Calu3 (cell line): ENCODE measurements at places on chromosomes 2 and 18.
A peak's percentile ranks its signal among the peaks of the same experiment; 100 is the strongest.

DNA sequence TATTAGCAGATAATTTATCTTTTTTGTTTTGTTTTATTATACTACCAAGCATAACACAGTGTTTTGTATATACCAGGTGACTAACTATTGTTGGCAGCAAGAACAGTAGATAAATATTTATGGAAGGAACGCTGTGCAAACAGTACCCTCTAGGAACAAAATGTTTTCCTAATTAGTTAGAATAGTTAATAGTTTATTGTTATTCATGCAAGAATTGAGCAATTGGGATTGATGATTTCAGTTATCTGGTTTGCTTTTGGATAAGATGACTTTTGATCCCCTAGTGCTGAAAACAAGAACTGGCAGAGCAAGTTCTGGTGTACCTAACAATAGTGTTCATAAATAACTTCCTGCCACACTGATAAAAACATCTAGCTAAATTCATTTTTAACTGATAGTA, 323.3 kb downstream of the TGIF1 start:
- DNase-seq: no peak

DNA sequence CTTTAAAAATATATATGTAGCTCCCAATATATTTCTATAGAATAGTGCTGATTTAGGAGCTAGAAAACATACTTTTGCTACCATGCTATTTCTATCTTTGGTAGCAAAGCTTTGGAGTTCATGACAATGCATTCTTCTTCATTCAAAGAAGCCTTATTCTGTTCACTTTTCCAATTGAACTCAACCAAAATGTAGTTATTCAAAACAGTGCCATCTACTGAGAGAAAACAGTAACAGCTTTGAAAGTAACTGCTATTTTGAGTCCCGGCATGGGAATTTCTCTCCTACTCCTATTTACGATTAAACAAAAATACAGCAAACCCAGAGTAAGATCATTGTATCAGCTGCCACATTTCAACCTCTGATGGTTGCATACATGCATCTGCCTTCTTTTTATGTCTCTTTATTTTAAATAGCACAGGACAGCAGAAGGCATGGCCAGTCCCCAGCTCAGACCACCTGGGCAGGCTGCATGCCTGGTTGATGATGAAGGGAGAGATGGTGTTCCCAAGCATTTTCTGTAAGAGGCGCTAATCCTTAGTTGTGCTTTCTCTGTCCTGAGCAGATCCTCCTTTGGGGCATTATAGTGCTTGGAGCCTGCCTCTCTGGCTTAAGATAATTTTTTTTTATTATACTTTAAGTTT, 69.7 kb upstream of the SULT1C3 start:
- DNase-seq: no peak

DNA sequence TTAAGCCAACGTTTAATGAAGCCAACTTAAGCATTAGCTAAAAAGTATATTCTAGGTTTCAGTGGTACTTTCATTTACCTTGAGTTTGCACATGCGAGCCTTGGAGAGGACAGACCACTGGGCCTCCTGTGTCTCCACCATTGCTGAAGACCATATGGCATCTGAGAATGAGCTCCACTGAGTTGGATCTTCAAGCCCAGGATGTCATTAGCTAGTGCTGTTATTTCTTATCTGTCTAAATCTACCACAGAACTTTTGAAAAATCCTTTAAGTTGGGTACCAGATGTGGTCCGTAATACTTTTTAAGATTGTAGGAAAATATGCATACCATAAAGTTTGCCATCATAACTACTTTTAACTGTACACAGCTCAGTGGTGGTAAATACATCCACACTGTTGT, 161.8 kb downstream of the NCK2 start:
- no peak for DNase-seq

- no peak for DNase-seq
Measured at GRCh38 chr2:10344105-10345066, 41.7 kb downstream of the HPCAL1 start.

- no peak for DNase-seq
Measured at GRCh38 chr18:63098018-63098981, 221.3 kb downstream of the BCL2 start.

DNA sequence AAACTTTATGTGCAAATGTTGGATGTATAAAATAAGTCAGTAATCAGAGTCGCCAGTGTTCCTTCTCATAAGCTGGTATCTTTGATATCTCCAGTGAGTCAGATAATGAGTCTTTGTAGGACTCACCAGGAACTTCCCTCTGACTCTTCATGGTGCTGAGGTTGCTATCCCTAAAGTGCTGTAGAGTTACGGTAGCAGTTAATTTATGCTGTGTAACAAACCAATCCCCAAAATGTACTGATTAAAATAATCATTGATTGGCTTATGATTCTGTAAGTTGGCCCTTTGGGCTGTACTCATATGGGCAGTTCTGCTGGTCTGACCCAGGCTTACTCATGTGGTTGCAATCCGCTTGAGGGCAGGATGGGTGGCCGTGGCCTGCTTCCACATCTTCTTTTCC, 43.8 kb downstream of the MAIP1 start:
- no peak for DNase-seq

- DNase-seq: peak; percentile 32
Measured at GRCh38 chr2:74908748-74909444, 49.5 kb upstream of the POLE4 start.

- DNase-seq: no peak
Measured at GRCh38 chr18:51171625-51172259, 25.7 kb downstream of the MEX3C start.

DNA sequence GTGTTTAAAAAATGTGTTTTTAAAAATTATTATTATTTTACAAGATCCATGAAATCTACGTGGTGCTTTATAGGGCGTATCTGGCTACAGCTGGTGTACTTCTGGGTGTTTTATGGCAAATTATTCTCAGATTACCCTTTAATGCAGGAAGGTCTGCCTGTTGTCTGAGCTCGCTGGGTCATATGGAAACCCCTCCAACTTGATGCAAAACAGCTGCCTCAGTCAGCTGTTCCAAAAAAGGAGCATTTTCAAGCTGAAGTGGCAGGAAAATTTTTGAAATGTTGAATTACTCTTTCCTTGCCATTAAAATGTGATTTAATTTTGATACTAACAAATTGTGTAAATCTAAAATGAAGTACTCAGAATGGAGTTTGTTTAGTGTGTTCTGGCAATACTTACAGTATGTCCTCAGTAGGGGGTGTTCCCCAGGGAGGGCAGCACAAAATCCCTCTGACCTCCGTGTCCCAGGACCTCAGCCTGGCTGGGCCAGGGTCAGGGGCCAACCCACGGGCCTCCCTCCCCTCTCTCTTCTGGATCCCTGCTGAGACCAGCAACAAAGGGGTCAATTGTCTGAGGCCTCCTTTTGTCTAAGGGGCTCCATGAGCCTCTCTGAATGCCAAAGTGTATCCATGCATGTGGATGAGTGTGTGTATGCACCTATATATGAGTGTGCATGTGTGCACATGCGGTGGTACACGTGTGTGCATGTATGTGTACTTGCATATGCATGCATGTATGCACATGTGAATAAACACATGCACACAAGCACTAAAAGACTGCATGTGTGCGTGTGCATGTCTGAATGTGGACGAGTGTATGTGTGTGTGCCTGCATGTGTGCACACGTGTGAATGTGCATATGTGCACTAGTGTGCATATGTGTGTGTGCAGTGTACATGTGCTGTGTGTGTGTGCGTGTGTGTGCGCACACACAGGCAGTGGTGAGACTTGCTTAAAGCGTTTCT, 105.4 kb downstream of the ACOXL start:
- DNase-seq: no peak

GRCh38 chr18:79445696-79446561, 50.2 kb downstream of the NFATC1 start:
- DNase-seq: no peak

DNA sequence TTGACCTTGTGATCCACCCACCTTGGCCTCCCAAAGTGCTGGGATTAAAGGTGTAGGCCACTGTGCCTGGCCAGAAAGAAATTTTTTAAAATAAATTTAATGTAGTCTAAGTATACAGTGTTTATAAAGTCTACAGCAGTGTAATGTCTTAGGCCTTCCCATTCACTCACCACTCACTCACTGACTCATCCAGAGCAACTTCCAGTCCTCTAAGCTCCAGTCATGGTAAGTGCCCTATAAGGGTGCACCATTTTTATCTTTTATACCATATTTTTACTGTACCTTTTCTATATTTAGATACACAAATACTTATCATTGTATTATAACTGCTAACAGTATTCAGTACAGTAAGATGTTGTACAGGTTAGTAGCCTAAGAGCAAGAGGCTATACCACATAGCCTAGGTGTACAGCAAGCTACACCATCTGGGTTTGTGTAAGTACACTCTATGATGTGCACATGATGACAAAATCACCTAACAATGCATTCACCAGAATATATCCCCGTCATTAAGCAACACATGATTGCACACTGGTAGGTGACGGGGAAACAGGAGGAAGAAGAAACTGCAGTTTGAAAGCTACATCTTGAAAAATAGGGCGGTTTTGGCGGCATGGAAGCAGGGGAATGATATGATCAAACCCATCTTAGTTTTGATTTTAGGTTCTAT, 105.1 kb upstream of the ITGB6 start:
- DNase-seq: no peak

- DNase-seq: no peak
Measured at GRCh38 chr2:231041061-231041689, 3.9 kb downstream of the C2orf72 start.

DNA sequence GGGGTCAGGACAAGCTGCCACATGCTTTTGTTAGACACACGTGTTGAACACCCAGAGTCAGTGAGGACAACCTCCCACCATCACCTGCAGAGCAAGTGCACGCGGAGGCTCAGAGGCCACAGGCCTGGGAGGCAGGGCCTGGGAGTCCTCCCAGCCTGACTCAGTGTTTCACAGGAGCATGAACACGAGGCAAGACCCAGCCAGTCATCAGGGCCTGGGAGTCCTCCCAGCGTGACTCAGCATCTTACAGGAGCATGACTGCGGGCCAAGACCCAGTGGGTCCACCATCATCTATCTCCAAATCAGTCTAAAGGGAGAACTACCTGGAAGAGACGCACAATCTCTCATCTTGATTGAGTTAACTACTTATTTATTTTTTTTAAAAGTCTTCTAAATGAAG, 112.6 kb upstream of the PXDN start:
- DNase-seq: no peak

DNA sequence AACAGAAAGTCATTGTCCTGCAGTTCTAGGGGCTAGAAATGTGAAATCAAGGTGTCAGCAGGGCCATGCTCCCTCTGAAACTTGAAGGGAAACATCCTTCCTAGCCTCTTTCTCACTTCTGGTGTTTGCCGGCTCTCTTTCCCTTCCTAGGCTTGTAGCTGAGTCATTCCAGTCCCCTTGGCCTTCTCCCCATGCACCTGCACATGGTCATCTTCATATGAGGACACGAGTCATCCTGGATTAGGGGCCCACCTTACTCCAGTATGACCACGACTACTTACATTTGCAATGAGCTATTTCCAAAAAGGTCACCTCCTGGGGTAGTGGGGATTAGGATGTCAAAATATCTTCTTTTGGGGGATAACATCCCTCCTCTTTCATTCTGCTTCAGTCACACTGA, 168.5 kb upstream of the CXCR4 start:
- DNase-seq: no peak

GRCh38 chr18:22711192-22711685, 221.9 kb upstream of the RBBP8 start:
- peak; percentile 60 for DNase-seq

- no peak for DNase-seq
Measured at GRCh38 chr18:41371156-41372045, 583.6 kb upstream of the PIK3C3 start.

DNA sequence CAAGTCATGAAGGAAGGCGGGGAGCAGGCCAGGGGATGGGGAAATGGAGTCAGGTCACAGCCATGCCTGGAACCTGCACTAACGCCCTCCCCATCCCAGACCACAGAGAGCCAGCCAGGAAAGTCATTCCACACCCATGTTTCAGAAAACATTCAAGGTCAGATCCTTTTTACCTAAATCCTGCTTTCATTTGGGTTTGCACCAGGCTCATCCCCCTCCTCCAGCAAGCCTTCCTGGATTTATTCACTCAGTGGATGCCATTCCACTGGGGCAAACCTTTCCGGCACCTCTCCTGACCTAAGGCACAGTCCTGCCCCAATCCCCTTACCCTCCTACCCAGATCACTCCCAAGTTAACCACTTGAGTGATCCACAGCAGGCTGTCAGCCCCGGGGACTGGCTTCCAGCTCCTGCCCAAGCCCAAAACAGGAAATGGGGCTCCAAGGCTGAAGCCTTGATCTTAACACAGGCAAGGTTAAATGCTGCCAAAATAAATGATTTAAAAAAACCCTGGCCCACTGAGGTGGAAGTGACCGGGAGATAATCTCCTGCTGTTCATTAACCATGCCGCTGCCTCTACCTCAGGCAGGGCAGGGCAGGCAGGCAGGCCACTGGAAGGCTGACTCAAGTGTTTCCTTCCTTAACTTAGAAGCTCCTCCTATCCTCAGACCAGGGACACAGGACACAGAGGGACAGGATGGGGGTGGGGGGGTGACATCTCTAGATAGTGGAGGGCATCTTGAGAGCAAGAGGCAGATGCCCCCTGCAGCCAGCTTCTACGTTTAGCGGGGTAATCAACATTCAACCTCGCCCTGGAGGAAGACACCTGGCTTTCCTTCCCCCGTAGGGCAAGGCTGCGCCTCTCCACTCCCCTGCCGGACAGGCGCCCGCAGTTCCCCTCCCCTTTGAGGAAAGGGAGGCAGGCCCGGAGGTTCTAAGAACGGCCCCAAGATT, 1.4 kb downstream of the RAB11FIP5 start:
- DNase-seq: peak; percentile 53

- DNase-seq: no peak
Measured at GRCh38 chr2:69774984-69775982, 33.3 kb downstream of the ANXA4 start.

GRCh38 chr2:101843471-101843870, 146.0 kb downstream of the MAP4K4 start:
- DNase-seq: no peak

DNA sequence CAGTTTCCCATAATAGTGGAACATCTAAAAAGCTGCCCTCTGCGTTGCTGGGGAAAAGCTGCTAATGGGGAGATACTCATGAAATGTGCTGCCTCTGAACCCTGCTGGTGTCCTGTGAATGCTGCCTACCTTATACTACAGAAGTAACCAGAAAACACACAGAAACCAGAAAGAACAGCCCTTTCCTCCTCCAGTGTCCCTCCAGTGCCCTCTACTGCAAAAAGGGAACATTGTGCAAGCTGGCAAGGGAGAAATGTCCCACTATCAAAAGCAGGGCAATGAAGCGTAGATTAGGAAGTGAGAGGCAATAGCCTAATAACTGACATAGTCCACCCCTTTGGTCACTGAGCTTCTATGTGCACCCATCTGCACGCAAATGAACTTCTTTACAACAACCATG, 162.7 kb upstream of the ETAA1 start:
- DNase-seq: peak; percentile 22

- DNase-seq: no peak
Measured at GRCh38 chr18:60746491-60746890, 373.9 kb upstream of the MC4R start.
